ENCODE measurements at places on chromosomes 3 and 15.

GRCh38 chr3:159881208-159881607, 107.4 kb upstream of the IL12A start:
- DNase-seq, result no peak

GRCh38 chr15:72340366-72340765, 20.4 kb upstream of the CELF6 start:
- no peak for DNase-seq

DNA sequence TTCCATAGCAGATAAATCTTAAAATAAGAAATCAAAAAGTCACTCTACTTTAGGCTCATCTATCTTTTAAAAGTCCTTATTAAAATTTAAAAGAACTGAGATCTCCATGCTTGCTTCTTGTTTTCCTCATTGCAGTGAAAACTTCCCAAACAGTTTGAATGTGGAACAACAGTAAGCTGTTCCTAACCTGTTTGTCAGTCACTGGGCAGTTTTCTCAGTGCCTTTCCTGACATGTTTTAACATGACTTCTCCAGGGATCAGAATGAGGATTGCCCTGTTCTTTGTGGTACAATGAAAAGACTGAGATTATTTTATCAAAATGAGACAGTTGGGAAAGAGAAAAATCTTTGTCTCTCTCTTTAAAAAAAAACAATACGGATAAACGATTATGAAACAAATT, 774 bp downstream of the GPR87 start:
- DNase-seq, result no peak

DNA sequence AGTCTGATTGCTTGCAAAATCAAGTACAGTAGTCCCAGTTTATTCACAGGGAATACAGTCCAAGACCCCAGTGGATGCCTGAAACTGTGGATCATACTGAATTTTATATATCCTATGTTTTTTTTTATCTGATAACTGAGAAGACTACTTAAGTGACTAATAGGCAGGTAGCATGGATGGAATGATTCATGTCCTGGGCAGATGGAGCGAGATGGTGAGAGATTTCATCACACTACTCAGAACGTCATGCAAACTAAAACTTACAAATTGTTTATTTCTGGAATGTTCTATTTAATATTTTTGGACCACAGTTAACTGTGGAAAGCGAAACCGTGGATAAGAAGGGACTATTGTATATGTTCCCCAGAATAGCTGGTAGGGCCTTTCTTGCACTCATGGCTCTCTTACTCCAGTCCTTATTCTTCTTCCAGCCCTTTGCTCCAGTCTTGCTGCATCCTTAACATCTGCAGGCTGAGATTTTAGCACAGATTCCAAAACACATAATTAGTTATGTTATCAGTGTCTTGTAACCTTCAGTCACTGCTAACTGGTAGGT, 290.0 kb downstream of the ADAMTSL3 start:
- DNase-seq, result no peak

- no peak for DNase-seq
Observed at GRCh38 chr3:53630547-53630946, 136.1 kb downstream of the CACNA1D start.

GRCh38 chr15:89139613-89140499, 51.6 kb downstream of the ABHD2 start:
- no peak for DNase-seq

GRCh38 chr3:48042071-48042760, 26.0 kb upstream of the MAP4 start:
- DNase-seq, result no peak

DNA sequence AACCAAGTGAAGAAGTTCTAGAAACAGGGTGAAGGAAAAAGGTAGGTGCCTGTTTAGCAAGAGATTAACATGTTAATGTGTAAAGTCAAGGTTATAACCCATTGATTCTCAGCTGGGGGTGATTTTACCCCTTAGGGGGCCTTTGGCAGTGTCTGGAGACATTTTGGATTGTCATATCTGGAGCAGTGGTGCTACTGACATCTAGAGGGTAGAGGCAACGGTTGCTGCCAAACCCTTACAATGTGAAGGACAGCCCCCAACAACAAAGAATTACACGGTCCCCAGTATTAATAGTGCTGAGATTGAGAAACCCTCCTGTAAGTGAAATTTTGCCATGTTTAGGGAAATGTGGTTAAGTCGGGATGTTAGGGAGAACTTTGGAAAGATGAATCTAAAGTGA, 74.7 kb downstream of the CRYBG3 start:
- no peak for DNase-seq

DNA sequence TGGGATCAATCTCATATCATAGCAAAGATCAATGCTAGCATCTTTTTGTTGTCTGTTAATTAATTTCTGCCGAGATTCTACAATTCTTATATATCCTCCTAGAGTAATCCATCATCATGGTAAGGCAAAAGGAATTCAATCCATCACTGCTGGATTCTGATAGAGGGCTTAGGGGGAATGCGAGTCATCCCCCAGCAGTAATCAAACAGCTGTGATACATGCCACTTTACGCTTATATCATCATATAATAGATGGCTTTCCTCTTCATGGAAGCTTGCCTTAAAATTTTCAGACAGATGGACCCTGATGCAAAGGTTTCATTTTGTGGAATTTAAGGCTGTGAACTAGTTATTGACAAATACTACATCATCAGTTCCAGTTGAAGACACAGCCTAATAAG, 645.9 kb downstream of the CADM2 start:
- no peak for DNase-seq

DNA sequence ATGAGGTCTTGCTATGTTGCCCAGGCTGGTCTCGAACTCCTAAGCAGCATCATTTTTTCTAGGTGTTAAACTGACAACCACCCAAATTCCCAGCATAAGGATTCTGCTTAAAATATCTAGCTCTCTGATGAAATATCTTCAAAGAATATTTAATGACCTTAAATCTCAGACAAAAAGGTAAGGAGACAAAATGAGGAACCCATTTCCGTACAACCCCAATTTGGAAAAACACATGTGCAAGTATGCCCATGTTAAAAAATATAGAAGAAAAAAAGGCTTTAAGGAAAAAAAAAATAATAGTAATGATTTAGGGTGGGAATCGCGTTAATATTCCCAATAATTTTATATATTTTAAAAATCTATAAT, 1.4 kb upstream of the SACM1L start:
- DNase-seq, result no peak

GRCh38 chr15:44018151-44018550, 176.9 kb downstream of the FRMD5 start:
- DNase-seq, result no peak

DNA sequence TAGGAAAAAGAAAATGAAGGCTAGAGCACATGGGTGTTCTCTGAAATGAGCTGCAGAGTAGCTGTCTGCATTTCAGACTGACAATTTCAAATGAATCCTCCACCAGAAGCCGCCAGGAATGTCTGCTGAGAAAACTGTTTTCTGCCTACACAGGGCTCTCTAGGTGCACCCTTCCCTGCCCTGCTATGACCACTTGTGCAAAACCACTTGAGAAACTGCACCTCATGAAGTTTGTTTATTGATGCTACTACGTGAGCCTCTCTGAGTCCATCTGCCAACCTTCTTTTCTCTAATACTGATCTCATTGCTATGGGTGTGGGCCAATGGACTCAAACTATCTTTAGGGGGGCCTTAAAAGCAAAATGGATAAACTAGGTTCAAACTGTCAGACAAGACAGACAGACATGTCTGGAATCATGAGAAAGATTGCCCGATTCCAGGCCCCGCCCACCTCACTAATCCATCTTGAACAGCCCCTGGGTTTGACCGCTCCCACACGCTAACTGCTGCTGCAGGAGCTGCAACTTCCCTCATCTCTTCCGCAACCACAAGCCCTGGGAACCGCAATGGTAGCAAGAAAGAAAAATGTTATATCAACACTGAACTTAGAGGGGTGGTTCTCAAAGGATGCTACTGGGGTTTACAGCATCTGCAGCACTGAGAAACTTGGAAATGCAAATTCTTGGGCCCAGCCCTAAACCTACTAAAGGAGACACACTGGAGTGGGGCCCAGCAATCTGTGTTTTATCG, 9.0 kb upstream of the CD47 start:
- peak; percentile 46 for DNase-seq

GRCh38 chr3:135895106-135895733, 70.3 kb upstream of the PPP2R3A start:
- peak; percentile 9 for DNase-seq

GRCh38 chr3:116020495-116020894, 397.2 kb downstream of the GAP43 start:
- no peak for DNase-seq

DNA sequence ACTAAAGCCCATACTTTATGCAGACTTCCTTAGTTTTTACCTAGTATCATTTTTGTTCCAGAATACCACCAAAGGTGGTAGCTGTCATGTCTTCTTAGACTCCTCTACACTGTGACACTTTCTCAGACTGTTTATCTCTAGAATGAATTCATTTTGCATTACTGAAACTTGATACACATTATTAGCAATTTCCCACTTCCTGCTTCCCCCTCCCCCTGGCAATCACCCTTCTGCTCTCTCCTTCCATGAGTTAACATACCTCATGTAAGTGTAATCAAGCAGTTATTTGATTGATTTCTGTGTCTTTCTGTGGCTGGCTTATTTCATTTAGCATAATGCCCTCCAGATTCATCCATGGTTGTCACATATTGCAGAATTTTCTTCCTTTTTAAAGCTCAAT, 204.9 kb downstream of the STAG1 start:
- DNase-seq, result no peak

DNA sequence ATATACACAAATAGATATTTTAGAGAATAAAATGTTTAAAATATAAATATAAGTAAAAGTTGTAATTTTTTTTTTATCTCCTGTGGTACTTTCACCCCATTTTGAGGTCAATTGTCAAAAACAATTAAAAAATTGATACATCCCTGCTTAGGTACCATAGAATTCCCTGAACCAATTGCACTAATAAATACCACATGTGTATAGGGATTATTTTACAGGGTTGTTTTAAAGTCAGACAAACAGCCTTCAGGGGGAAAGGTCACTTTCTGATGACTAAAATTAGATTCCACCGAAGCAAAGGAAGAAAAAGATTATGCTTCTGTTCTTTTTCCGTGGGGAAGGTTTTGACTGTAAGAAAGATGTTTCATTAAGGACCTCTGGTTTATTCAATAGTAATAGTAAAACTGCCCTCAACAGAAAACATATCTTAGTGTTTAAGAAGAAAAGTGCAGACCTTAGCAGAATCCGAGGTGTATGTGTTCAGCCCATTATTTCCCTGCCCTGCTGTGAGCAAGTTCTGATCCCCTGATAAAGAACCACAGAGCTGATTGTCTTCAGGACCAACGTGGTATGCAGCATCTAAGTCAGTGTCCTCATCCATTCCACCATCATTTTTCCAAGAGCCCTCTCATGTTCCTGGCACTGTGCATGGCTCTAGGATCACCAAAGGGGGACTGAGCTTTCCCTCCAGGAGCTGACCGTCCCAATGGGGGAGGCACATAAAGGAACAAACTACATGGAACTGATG, 132.9 kb upstream of the IL12A start:
- no peak for DNase-seq

DNA sequence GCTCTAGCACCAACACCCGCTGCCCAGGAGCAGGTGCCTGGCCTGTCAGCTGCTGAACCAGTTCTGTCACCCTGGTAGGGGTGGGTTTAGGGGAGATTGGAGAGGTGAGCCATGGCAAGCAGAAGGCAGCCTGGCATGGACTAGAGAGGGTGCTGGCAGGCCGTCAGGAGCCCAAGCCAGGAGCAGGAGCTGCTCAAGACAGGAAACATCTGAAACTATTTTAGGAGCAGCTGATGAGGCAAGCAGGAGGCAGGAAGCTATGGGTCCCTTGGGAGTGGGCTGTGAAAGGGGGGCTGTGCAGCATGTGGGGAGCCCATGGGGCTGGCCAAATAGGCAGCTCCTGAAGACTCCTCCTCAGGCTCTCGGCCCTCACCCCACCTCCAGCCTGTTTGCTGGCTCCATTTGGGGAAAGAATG, 2.3 kb downstream of the INKA1 start:
- peak; percentile 23 for DNase-seq

GRCh38 chr3:195566797-195567196, 16.9 kb downstream of the APOD start:
- DNase-seq, result no peak

DNA sequence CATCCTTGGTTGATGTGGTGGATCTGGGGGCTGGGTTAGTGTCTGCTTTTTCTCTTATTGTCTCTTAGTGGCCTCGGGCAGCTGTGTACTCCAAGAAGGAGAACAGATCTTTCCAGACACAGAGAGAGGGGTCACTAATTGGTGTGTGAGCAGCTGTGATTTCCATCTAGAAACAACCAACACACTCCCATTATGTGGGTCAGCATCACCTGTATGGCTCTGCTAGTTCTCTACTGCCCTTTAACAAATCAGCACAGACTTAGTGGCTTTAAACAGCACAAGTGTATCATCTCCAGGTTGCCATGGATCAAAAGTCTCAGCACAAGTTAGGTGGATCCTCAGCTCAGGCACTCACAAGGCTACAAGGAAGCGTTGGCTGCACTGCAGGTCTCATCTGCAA, 156.8 kb downstream of the LRTM1 start:
- DNase-seq, result no peak

DNA sequence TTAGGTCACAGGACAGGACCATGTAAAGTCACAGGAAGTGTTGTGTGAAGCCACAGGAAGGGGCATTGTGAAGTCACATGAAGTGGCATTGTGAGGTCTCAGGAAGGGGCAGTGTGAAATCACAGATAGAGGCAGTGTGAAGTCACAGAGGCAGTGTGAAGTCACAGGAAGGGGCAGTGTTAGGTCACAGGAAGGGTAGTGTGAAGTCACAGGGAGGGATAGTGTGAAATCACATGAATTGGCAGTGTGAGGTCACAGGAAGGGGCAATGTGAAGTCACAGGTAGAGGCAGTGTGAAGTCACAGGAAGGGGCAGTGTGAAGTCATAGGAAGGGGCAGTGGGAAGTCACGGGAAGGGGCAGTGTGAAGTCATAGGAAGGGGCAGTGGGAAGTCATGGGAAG, 37.9 kb downstream of the GASK1A start:
- DNase-seq, result no peak

DNA sequence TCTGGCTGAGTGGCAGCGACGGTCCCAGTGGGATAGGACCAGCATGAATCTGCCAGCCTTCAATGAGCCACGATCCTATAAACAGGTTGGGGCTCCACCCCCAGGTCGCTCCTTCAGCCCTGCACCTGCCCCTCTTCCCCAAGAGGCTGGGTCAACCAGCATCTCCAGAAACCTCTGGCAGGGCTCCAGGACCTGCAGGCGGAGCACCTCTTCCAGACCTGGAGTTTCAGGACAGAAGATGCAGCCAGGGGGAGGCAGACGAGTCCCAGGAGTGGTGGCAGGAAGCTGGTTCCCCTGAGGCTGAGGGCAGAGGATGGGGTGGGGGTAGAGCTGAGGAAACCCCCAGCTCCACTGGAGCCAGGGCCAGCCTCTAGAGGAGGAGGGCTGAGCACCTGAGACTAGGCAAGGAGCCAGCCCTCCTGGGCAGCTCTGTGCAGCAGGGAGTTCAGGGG, at the start of gene PLA2G4D:
PLA2G4D (minus strand) TSS at position 51 of the 452 bp plus-strand sequence. CDS start 103 bp downstream, outside the sequence.
- DNase-seq, result no peak

GRCh38 chr15:43975326-43975725, 148.5 kb downstream of the WDR76 start:
- no peak for DNase-seq

Data from stimulated activated naive B cell treated with anti-CD40 and anti-IgM and Interleukin-4, amounts not matched to agents 10 μg/mL and 1 μg/mL and 100 μg/mL, for 72 hours (primary cell).